Stimulated activated CD4-positive, alpha-beta T cell treated with anti-CD3 and anti-CD28 coated beads, Interleukin-4, amount 100 ng/mL, for 24 hours (primary cell): ENCODE measurements at places on chromosomes 16 and 17.

DNA sequence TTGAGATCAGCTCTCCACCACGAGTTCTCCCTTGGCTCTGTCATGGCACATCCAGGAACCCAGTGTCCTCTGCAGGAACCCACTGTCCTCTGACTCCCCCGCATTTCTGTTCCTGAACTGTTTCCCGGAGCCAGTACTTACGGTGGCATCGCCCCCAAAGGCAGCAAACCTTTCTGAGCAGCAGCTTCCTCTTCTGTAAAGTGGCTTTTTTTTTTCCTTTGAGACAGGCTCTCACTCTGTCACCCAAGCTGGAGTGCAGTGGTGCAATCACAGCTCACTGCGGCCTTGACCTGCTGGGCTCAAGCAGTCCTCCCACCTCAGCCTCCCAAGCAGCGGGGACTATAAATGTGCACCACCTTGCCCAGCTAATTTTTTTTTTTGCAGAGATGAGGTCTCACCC lies 32.2 kb downstream of the NAGPA start:
- DNase-seq: no peak

DNA sequence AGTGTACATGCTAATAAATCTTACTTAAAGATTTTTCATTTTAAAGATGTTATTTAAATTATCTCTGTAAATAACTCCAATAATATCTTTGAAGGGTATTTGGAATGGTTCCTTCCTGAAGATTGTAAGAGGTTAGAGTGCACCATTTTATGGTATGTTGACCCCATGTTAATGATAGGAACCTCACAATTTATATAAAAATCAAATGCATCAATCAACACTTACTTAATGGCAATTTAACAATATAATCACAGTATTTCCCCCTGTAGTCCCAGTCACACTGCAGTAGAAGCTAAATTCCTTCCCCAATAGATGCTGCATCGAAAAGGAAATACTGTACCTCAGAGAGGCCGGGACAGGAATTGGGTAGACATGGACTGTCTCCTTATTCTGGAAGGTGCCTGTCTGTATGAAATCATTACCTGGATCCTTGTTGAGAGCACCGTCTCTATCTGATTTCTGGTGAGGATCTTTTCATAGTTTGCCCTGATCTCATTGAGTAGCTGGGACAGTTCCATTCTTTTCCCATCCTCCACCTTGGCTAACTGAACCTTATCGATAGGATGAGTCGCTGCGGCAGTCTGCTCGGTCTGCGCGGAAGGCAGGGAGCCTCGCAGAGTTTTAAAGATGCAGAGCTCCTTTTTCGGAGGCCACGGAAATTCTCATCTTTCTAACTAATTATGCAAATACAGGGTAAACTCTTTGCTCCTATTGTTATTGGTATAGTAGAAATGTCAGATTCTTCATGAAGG lies at the start of gene KRT222:
Gene KRT222, minus strand, starts transcription at position 596 of the 752 bp plus-strand sequence. Its CDS starts 78 bp downstream, at position 518.
- DNase-seq: no peak

GRCh38 chr16:69929480-69929879 lies 21.7 kb upstream of the CLEC18A start:
- no peak for DNase-seq

- DNase-seq: no peak
Measured at GRCh38 chr16:20045886-20046285, 27.8 kb downstream of the GPR139 start.

GRCh38 chr16:17526956-17527937 lies 56.5 kb upstream of the XYLT1 start:
- DNase-seq: no peak
